ENCODE measurements at places on chromosomes 1 and 21.

GRCh38 chr1:113282008-113282892, 108.1 kb upstream of the MAGI3 start:
- no peak for DNase-seq

DNA sequence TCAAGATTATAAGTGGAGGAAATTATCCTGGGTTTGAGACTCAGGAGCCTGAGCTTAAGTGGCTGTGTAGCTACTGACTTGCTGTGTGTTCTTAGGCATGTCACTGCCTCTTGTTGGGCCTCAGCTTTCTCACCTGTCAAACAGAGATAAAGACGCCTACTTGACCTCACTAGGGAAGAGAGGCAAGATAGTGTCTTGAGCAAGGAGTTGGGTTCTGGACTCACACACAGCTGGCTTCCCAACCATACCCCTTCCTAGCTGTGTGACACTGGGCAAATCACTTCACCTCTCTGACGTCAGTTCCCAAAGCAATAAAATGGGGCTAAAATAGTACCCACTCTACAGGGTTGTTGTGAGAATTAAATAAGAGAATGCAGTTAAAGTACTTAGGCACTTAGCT, 11.6 kb upstream of the EPB41 start:
- no peak for DNase-seq

- DNase-seq = no peak
Measured at GRCh38 chr1:53073868-53074311, 11.9 kb downstream of the PODN start.

DNA sequence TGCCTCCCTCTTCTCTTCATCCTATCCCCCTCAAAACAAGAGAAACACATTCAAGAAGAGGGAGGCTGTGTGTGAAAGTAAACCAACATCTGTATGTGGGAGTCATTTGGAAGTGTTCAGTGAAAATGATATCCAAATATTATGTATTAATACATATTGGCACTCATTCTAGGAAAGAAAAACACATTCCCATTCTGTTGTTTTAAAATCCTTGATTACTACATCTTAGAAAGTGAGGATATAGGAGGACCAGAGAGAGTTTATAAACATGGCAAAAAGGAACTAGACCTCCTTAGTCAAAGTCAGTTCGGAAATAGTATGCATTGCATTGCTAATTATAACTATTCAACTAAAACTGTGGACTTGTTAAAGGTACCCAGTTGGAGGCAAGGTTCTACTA, 786.6 kb downstream of the ADGRL2 start:
- DNase-seq = no peak

GRCh38 chr21:46077674-46078101, 20.2 kb upstream of the COL6A2 start:
- no peak for DNase-seq

GRCh38 chr1:30805304-30806003, 47.9 kb upstream of the LAPTM5 start:
- no peak for DNase-seq

DNA sequence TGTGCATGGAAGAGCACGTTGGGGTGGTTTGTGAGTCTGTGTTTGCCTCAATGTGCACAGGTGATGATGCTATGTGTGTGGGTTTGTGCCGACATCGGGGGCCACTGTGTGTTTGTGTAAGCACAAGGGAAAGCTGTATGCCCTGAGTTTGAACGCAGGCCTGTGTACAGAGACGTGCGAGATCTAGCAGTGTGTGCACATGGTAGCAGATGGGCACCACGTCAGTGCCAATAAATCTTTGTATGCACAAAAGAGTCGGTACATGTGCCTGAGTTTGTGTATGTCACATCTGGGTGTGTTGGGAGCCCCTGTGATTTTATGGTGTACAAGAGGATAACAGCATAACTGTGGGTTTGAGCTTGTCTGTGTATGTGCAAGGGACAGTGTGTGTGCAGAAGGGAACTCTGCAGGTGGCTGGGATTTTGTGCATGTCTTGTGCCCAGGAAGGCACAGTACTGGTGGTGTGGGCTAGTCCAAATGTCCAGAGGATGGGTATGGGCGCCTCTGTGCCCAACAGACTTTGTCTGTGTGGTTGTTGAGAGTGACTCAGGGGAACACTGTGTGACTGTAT, 32.0 kb upstream of the WASF2 start:
- no peak for DNase-seq

DNA sequence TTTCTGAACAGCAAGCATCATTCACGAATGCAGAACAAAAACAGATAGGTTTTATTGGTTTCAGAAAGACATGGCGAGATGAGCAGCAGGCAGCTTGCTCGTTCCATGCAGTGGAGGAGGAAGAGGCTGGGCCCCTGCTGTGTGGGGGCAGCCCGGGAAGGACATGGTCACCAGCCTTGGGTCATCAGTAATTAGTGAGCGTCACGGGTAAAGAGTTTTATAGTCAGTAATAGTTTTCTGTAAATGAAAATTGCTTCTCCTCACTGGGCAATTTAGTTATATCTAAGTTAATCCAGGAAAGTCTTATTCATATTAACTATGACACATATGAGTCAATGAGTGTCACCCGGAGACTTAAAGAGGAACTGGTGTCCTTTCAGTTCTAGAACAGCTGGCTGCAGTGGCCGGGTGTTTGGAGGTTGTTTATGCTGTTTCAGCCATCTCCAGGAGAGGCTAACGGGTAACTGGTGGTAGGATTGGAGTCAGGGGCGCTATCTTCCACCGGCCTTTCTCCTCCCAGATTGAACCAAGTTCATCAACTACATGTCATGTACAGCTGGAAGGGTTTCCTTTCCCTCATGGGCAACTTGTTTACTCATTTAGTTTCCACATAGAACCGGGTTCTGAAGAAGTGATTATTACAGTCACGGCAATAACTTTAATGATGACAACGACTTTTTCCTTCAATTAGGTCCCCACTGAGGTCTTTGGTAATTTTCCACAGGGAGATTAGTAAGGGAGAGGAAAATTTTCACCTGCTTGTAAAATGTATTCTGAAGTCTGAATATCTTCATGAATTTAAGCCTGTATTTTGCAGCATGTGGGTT, 34.6 kb upstream of the SLC45A1 start:
- no peak for DNase-seq

- DNase-seq = no peak
Measured at GRCh38 chr1:184734980-184735379, 19.7 kb downstream of the EDEM3 start.

DNA sequence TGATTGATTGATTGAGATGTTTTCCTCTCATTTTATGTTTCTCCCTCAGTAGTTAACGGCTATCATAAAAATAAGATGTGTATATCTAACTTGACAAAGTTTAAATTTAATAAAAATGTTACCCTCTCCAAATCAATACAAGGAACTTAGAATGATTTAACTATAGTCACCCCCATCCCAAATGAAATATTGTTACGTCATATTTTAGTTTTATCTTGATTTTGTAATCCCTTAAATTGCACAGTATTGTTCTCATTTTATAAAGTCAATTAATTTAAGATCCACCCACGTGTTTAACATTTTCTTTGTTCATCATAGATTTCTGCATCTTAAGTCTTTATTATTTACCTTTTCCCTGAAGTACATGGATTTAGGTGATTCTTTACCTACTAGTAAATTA, 37.2 kb downstream of the COLGALT2 start:
- no peak for DNase-seq

- DNase-seq = peak; percentile 47
Measured at GRCh38 chr1:248841702-248842395, 3.8 kb downstream of the ZNF672 start.

DNA sequence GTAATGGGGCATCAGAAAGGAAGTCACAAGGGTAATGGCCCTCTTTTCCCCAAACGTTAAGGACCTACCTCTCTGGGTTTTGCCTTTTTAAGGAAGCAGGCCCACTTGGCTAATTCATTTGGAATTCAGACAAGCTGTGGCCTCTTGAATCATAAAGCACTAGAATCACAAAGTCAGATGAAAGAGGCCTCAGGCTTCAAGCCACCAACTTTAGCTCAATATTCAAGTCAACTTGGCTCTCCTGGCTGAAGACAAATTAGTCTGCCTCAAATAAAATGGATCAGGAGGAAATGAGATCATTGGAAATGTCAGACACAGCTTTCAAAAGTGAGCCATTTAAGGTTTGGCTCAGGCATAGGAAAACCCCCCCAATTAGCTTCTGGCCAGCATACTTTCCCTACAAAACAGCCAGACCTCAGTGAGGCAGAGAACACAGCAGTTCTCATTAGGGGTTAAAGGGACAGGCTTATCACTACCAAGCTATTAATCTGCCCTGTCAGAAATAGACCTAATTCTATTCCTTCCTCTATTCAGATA, 34.3 kb downstream of the SLC35D1 start:
- peak; percentile 46 for DNase-seq

- no peak for DNase-seq
Measured at GRCh38 chr1:5733596-5733995, 258.6 kb downstream of the NPHP4 start.

DNA sequence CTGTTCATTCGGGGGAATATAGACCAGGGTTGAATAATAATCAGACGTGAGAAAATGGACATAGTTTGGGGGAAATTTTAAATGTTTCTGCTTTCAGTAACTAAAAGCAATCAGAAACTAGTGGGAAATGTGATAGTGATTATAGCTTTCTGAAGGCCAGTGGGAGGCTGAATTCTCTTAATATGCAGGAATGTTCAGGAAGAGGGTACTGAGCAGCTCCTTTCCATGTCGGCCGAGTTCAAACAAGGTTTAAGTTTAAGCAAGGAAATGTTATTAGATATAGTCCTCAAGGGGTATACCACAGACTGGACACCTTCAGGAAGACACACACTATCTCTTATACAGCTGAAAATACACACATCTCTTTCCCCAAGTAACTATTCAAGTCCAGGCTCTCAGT, 105.5 kb downstream of the HHAT start:
- DNase-seq = no peak

- DNase-seq = no peak
Measured at GRCh38 chr21:42627527-42628289, 25.7 kb upstream of the PDE9A start.

- peak; percentile 17 for DNase-seq
Measured at GRCh38 chr1:178465011-178465410, 31.8 kb downstream of the CLEC20A start.

- no peak for DNase-seq
Measured at GRCh38 chr1:61593331-61593730, 131.6 kb downstream of the TM2D1 start.

GRCh38 chr1:247840818-247841217, 878 bp downstream of the OR11L1 start:
- no peak for DNase-seq

GRCh38 chr1:187787736-187788135, 959.0 kb downstream of the PLA2G4A start:
- no peak for DNase-seq

GRCh38 chr1:22875841-22876240, 96.8 kb downstream of the LACTBL1 start:
- DNase-seq = no peak

GRCh38 chr1:1748686-1749321, 24.6 kb upstream of the CDK11A start:
- no peak for DNase-seq

GRCh38 chr1:40143891-40144575, 17.2 kb upstream of the RLF start:
- DNase-seq = peak; percentile 56
